Amygdala (tissue), 56 donors: ENCODE measurements at places on chromosomes 4 and X.

DNA sequence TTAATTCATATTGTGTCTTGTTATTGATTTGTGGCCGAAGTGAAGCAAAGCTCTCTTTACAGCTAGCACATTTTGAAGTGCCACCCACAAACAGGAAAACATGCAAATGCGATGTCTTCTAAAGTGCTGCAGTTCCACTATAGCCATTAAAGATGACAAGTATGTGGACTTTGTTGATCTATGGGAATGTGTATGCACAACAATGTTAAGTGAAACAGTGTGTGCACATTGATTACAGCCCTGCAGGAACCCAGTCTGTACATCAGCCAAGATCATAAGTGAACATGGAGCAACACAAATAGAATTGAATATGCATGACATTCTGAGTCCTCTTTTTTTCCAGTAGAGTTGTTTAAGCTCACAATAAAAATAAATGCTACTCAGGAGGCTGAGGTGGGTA, 43.0 kb downstream of the TFDP3 start:
- no peak for DNase-seq

DNA sequence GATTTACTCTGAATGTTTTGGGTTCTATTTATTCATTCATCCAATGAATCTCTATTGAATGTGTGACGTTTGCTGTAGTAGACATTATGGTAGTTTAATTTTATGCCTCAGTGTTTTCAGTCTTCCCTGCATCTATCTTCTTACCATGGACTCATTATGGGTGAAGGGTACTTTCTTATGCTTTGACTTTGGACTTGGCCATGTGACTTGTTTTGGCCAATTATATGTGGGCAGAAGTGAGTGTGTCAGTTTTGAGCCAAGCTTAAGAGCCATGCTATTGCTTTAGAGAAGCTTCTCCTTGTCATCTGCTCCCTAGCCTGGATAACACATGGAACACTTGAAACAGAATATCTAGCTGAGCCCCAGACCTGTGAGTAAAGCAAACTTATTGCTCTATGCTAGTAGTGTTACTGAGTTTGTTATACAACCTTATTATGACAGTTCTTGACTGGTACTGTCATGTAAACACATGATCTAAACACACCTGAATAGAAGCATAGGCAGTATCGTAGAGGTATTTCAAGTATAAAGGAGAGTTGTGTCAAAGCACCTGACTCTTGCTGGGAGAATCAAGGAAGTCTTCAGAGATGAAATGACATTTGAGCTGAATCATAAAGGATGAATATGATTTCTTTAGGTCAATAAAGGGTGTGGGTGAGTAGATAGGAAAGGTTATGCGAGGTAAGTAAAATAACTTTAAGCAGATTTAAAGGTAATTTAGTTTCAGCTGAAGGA, 128.4 kb downstream of the NAA11 start:
- no peak for DNase-seq

GRCh38 chr4:154741131-154741665, 2.6 kb upstream of the LRAT start:
- no peak for DNase-seq

- DNase-seq = no peak
Observed at GRCh38 chr4:42267724-42268123, 115.3 kb upstream of the BEND4 start.

DNA sequence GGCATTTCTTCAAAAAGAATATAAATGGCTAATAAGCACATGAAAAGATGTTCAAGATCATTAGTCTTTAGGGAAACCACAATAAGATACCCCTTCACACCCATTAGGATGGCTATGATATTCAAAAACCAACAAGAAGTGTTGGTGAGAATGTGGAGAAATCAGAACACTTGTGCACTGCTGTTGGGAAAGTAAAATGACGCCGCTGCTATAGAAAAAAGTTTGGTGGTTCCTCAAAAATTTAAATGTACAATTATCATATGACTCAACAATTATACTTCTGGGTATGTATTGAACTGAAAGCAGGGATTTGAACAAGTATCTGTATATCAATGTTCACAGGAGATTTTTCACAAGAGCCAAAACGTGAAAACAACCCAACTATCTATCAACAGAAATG, 29.4 kb upstream of the NEUROG2 start:
- no peak for DNase-seq

DNA sequence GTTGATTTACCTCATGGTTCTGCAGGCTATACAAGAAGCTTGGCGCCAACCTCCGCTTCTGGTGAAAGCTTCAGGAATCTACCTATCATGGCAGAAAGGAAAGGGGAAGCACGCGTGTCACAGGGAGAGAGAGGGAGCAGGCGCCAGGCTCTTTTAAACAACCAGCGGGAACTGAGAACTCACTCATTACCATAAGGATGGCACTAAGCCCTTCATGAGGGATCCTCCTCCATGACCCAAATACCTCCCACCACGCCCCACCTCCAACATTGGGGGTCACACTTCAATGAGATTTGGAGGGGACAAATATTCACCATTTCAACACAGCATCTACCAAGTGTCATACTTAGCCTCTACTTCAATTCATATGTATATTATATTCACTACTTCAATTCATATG, 18.8 kb upstream of the TBC1D8B start:
- no peak for DNase-seq

- DNase-seq = no peak
Observed at GRCh38 chrX:25941087-25941486, 197.1 kb upstream of the MAGEB18 start.
